ENCODE measurements at places on chromosomes 16 and 17. TPM values are rescaled to one million over a fixed set of nuclear protein-coding genes. Genes with fewer than 3 reads are reported as not detected.

CA5A gene
- total RNA-seq, result not detected

KRT33B gene
- total RNA-seq, result not detected

ITGB4 gene
- total RNA-seq, result 18.0 TPM

SLC9A5 gene
- total RNA-seq, result 0.78 TPM
